ENCODE measurements at places on chromosomes 7 and 10.

GRCh38 chr10:60846173-60846572 lies 67.9 kb downstream of the CDK1 start:
- peak; percentile 64 for DNase-seq

DNA sequence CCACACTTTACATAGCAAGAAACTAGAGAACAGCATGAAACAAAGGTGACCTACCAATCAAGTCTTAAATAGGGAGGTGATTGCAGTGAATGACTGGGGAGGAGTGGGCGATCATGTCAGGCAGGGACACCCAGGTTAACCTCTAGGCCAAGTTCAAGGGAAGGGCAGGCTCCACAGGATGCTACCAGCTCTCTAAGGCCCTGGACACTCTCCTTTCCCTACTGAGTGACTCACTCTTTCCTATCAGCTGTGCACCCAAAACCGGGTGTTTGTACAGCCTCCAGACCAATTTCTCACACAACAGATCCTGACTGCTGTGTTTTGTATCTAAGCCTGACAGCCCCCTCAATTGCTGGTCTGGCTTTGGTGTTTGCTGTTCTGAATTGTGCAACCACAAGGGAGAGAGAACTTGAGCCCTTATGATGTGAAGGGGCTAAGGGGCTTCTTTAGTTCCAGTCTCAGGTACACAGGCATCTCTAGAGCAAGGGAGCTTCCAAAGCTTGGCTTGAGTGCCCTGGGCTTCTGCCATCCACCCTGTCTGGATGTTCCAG lies 107.8 kb downstream of the TBXAS1 start:
- DNase-seq: peak; percentile 14

- DNase-seq: no peak
Observed at GRCh38 chr10:106746868-106747267, 417.6 kb downstream of the SORCS1 start.

DNA sequence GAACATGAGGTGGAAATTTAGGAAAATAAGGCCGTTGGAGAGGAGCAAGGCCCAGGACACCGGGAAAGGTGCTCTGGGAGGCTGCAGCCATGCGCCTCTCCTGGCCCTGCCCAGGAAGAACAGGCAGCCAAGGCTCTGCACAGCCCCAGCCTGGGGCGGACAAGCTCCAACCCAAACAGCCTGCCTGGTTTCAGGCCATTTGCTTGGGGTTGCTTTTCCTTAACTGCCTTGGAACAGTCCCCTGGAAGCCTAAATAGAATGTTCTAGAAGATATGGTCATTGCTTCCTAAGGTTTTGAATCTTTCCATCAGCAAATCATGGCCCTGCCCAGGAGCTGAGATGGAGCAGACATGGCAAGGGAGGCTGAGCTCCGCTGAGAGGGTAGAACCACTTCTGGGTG lies 11.0 kb downstream of the VSTM4 start:
- DNase-seq: no peak

DNA sequence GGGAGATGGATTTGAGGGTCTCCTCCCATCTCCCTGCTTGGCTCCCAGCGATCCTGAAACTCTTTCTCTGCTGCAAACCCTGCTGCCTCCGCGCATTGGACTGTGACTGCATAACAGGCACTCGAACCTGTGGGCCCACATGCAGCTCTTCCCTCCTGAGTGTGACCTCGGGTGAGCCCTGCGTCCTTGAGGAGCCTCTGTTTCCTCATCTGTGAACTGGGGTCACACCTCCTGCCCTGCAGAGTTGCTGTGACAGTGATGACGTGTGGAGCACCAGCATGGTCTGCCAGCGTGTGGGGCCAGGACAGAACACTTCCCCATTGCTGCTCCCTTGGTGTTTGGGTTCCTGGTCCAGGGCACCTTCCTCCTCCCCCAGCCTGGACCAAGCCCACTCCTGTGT lies 46.9 kb upstream of the PSMG3 start:
- DNase-seq: no peak

- peak; percentile 30 for DNase-seq
Observed at GRCh38 chr7:104548861-104549260, 220.5 kb downstream of the LHFPL3 start.

- DNase-seq: no peak
Observed at GRCh38 chr7:2381227-2381626, 22.2 kb upstream of the CHST12 start.

DNA sequence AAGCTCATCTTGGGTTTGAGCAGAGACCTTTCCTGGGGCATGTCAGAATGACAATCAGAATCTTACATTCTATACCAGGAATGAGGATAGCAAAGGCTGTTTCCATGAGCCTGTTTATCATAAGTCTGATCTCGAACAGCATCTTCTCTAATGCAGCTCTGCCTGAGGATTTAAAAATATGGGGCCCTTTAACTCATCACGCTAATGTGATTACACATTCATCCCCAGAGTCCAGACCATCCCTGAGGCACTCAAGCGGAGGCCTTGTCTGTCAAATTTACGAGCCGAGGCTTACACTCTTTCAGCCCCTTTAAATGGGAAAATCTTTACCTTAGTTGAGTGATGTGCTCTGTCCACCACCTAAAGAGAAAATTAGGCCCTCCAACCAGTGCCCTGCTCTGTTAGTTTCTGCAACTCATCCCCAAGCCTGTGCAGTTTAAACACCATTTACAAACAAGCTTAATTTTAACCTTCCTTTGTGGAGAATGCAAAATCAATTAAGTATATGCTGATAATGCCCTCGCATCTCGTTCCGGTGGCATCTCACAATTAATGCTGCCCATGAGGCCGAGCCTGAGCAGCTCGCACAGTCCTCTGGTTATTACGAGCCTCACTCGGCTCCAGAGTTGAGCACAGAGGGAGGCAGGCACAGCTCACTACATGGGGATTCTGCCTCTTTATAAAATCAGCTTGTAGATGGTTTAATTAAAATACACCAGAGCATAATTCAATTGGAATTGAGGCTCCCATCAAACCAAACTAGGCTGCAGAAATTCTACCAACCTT lies 16.0 kb downstream of the CHST15 start:
- no peak for DNase-seq

- no peak for DNase-seq
Observed at GRCh38 chr7:176786-177459, 15.4 kb upstream of the FAM20C start.

DNA sequence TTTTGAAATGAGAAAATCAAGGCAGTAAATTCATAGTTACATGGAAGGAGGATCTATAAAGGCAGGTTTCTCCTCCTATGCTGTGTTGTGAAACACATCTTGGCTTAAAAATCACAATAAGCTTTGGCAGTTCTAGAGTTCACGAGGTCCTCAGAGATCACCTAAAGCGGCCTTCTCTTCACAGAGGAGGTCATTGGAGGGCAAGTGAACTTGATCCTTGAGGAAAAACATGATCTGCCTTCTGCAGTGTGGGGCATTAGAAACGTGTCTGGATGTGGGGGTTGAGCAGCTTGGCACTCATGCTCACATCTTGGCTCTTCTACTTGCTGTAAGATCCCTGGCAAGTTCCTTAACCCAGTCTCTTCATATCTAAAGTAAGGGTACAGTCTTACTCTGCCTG lies 96.1 kb upstream of the BMPER start:
- no peak for DNase-seq

DNA sequence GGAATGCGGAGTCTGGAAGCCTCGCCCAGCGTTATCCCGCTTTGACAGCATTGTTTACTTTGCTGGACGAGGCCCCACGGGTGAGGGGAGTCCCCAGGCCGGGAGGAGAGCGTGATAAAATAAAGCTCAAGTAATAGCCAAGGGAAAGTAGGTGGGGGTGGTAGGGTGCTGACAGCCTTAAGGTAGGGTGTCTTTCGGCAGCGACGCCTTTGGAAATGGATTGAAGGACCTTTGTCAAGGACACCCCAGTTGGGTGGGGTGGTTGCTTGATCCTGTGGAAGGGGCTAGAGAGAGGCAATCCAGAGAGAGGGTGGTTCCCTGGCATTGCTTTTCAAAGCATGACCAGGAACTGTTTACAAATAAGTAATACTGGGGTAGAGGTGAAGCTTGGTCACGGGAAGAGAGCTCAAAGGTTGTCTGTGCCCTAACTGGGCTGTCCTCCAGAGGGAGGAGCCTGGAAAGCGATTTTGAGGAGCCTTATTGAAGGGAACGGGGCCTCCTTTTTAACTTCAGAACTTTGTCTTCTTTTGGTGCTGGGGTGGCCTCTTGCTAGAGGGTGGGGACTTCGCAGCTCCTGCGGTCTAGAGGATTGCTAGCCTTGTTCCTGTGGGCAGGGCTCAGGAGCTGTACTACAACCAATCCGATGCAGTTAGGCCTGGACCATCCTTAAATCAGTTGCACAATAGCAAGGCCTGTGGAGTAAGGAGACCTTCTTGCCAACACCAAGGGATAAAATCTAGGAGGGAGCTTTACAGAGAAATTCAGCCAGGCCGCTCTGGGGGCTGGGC lies 1.3 kb downstream of the EIF4EBP2 start:
- DNase-seq: peak; percentile 71

DNA sequence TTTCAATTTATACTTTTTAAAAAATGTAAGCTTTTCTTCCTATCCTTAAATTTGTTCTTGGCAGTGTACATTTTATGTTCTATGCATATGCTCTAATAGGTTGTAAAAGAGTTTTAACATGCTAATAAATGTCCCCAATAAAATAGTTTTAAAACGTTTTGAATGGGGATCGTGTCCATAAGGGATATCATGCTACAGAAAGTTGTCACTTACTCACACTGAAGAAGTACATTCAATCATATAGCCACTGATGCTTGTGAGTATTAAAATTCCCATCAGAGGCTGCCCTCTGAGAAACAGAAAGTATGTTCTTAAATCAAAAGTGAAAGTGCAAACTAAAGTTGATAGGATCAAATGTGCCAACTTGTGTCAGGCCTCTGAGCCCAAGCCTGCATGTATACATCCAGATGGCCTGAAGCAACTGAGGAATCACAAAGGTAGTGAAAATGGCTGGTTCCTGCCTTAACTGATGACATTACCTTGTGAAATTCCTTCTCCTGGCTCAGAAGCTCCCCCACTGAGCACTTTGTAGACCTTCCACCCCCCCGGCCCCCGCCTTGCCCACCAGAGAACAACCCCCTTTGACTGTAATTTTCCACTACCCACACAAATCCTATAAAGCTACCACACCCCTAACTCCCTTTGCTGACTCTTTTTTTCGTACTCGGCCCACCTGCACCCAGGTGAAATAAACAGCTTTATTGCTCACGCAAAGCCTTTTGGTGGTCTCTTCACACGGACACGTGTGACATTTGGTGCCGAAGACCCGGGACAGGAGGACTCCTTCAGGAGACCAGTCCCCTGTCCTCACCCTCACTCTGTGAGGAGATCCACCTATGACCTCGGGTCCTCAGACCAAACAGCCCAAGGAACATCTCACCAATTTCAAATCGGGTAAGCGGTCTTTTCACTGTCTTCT lies 877 bp upstream of the NOD1 start:
- DNase-seq: peak; percentile 39

DNA sequence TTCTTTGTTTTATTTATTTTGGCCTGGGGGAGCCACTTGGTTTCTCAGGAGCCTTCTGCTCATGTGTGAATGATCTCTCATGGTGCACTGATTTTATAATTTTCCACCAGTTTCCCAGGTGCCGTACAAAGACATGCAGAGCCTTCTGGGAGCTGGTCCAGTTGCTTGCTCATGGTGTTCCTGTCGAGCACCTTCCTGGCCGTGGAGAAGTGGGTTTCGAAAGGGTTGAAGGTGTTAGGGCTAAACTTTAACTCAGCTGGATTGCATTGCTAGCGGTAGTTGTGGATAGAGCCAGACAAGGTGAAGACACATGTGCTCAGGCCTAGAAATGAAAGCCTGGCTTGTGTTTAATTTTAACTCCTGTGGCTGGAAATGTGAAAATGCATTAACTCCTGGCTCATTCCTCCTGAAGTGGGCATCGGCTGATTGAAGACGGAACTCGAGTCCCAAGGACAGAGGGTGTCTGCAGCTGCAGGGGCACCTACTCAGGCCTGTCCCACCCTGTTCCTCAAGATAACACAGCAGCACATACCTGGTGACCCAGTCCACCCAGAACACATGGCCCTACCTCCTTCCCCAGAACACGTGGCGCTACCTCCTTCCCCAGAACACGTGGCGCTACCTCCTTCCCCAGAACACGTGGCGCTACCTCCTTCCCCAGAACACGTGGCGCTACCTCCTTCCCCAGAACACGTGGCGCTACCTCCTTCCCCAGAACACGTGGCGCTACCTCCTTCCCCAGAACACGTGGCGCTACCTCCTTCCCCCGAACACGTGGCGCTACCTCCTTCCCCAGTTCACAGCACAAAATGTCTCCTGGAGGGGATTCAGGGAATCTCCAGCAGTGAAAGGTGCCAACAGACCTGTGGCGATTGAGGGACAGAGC lies 133.2 kb downstream of the WDR37 start:
- DNase-seq: peak; percentile 44

DNA sequence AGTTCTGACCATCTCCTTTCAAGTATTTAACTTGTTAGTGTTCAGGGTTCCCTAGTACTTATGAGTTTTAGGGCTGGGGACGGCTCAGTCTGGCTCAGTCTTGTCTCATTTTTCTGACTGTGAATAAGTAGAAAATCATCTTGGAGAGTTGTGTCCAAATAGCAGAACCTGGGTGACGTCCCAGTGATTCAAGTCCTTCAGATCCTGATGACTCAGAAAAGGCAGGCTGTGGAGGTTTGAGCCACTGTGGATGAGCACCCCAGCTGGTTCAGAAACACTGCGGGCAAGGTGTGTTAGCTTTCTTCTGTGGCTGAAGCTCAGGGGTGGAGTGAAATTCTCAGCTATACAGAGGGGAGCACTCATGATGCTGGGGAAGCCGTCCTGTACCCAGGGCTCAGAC lies 154.4 kb upstream of the NPY start:
- DNase-seq: peak; percentile 26

- peak; percentile 15 for DNase-seq
Observed at GRCh38 chr10:90652519-90652918, 205.3 kb downstream of the HTR7 start.

- DNase-seq: no peak
Observed at GRCh38 chr10:32153931-32154330, 97.7 kb upstream of the KIF5B start.

- no peak for DNase-seq
Observed at GRCh38 chr10:71687077-71687476, 32.5 kb downstream of the C10orf105 start.

DNA sequence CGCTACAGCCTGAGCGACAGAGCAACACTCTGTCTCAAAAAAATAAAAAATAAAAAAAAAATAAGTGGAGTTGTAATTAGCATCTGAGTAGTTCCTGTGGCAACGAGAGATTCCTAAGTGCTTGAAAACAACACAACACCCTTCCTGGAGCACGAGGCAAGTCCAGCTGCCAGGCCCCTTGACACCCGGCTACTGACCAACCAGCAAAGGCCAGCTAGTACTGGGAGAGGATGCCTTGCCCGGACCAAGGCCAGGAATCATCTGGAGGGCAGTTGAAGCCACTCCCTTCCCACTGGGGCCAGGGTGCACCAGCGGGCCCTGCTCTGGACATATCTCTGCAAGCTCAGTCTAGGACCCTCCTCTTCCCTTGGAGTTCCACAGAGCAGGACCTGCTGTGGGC lies 536 bp downstream of the C10orf105 start:
- no peak for DNase-seq

DNA sequence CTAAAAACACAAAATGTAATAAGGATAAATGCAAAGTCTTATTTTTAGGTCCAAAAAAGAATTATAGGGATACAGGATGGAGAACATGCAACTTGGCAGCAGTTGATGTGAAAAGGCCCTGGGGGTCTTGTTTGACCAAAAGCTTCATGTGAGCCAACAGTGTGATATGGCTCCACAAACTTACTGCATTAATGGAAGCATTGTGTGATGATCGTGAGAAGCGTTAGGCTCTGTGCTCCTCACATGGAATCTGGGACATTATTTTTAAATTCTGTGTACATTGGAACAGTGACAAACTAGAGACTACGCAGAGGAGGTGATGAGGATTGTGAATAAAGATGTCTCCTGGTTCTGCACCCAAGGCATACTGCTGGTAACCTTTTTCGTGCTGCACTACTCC lies 39.1 kb upstream of the CALD1 start:
- no peak for DNase-seq

- peak; percentile 48 for DNase-seq
Observed at GRCh38 chr7:129298268-129298893, 73.6 kb downstream of the AHCYL2 start.

Measured in kidney tubule cell (primary cell).